NCI-H1694 treated with DMSO at 0.1 percent for 48 hours (cell line): ENCODE measurements at places on chromosomes 13 and 19.

- DNase-seq: no peak
These were observed 634.6 kb upstream of the ARGLU1 start for GRCh38 chr13:107202371-107203023.

GRCh38 chr19:47832723-47833122, 11.0 kb downstream of the CRX start:
- DNase-seq: no peak

DNA sequence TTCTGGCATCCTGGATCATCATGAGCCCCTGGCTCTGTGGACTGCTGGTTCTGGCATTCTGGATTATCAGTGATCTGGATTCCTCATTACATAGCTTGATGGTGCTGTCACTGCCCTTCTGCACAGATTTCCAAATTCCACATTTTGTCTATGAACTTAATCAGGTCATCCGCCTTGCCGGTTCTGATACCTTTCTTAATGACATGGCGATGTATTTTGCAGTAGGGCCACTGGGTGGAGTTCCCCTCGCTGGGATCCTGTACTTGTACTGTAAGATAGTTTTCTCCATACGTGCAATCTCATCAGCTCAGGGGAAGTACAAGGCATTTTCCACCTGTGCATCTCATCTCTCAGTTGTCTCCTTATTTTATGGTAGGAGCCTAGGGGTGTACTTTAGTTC, 24.4 kb upstream of the OR7C2 start:
- DNase-seq: no peak

GRCh38 chr19:55068950-55069864, 6.3 kb upstream of the RDH13 start:
- DNase-seq: no peak

- no peak for DNase-seq
These were observed 306.4 kb downstream of the DCLK1 start for GRCh38 chr13:35824825-35825224.

DNA sequence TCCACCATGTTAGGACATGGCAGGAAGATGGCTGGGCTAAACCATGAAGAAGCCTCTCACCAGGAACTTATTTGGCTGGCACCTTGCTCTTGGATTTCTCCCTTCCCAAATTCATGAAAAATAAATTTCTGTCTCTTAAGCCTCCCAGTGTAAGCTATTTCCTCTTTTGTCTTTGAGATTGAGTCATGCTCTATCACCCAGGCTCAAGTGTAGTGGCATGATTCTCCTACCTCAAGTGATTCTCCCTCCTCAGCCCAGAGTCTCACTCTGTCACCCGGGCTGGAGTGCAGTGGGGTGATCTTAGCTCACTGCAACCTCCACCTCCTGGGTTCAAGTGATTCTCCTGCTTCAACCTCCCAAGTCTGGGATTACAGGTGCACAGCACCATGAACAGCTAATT, 12.6 kb downstream of the ZNF888 start:
- DNase-seq: no peak

- DNase-seq: peak; percentile 35
These were observed 257.2 kb downstream of the DIAPH3 start for GRCh38 chr13:59906413-59907049.

- no peak for DNase-seq
These were observed 83.7 kb downstream of the STK24 start for GRCh38 chr13:98493042-98493712.

GRCh38 chr19:13463296-13463695, 43.0 kb downstream of the CACNA1A start:
- no peak for DNase-seq

- DNase-seq: no peak
These were observed 396 bp downstream of the RTN2 start for GRCh38 chr19:45496349-45496953.

- DNase-seq: no peak
These were observed 13.1 kb upstream of the FOXO1 start for GRCh38 chr13:40679480-40679985.

GRCh38 chr13:92590503-92590908, 636.1 kb upstream of the GPC6 start:
- DNase-seq: no peak

GRCh38 chr19:57675881-57676280, 5.9 kb upstream of the ZNF551 start:
- DNase-seq: no peak

GRCh38 chr13:40789275-40790153, at the start of gene SLC25A15:
SLC25A15 (plus strand) TSS chr13:40789611; CDS start chr13:40793227, 3,616 bp downstream.
- DNase-seq: peak; percentile 24

GRCh38 chr13:110133425-110134235, 173.3 kb downstream of the COL4A1 start:
- no peak for DNase-seq

GRCh38 chr19:47414469-47414868, 4.9 kb downstream of the MEIS3 start:
- peak; percentile 22 for DNase-seq

DNA sequence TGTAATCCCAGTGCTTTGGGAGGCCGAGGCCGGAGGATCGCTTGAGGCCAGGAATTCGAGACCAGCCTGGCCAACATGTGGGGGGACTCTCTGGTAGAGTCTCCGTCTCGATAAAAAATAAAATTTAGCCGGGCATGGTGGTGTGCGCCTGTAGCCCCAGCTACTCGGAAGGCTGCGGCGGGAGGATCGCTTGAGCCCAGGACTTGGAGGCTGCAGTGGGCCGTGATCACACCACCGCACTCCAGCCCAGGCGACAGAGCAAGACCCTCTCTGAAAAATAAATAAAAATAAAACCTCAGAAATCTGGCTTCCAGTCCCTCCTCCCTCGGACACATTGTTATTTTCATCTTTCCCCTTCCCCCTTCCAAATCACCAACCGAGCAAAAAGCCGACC, 332 bp downstream of the IRGQ start:
- DNase-seq: no peak

DNA sequence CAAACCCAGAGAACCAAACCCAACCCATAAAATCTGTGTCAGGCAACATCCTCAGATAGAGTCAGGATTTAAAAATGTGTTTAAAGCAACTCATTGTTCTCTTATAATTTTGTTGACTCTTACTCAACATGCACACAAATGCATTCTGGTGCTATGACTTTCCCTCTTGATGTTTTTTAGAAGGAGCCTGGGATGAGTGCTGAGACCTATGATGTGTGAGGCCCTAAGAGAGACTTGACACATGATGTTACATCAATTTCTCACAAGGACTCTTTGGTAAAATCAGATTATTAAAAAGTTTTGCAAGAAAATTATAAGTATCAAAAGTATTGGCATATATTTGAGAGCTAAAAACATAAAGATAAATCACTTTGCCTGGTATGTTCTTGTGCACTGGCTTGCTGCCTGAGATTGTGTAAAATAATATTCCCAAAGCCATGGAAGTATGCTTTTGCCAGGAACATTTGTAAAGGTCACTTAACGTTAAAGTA, 173.9 kb downstream of the DCLK1 start:
- no peak for DNase-seq

DNA sequence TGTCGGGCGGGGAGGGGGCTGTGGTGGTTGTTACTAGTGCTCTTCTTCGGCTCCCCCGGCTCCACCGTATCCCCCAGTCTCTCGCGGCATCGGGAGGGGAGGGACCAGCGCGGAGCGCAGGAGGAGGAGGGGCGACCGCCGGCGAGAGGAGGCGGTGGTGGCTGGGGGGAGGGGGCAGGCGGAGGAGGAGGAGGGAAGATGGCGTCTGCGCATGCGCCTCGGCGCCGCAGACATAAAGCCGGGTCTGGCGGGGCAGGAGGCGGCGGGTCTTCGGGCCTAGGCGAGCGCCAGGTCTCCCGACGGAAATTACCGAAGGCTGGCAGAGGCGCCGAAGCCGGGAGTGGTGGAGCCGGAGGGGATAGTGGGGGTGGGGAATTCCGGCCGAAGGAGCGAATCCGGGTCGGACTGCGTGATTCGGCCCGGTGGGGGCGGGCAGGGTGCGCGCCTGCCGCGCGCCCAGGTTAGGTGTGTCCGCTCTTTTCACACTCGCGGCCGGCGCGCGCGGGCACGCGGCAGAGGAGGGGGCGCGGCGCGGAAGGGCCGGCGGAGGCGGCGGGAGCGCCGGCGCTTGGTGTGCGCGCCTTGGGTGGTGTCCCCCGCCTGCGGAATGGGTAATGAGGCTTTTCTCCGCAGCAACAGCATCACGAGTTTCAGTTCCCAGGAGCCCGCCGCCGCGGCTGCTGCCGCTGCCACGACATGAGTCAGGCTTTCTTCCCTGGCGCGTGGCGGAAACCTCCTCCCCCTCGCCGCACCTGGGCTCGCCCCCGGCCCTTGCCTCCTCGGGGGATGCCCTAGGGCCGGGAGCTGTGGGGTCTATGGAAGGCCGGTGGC, 1.3 kb upstream of the TSC22D1 start:
- DNase-seq: peak; percentile 83

DNA sequence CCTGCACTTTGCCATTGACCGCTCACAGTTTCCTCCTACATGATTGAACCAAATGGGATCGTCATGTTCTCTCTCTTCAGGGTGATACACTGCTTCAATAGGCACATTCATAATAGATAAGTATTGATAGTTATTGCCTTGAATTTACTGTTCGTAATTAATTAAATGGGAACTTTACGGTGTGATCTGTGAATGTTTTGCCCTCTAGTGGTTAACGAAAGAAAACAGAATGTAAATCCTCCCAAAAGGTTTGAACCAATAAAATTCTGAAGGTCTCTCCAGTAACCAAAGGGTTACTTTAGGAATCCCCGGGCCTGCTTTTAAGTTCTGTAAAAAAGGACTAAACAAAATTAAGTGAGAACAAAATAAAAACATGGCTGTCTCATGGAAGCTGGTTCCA, 389.3 kb downstream of the DACH1 start:
- no peak for DNase-seq

- DNase-seq: no peak
These were observed 673 bp downstream of the IFNL4 start for GRCh38 chr19:39247701-39248664.

DNA sequence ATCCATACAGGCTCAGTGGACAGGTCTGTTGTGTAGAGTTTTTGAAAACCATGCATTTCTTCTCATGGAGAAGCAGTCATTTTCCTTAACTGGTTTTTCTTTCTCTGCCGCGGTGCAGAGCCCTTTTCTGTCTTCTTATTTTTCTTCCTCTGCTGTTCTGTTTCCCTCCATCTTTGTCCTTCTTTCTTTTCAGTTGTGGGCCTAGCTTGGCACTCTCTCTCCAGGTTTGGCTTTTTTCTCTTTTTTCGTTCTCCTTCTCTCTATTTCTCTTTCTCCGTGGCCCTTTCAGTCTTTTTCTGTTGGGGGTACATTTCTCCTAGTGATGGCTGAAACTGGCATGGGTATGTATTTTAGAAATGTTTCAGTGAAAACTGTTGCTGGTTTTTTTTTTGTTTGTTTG, 24.1 kb downstream of the NFIX start:
- no peak for DNase-seq
